ENCODE measurements at places on chromosomes 2 and 18.

DNA sequence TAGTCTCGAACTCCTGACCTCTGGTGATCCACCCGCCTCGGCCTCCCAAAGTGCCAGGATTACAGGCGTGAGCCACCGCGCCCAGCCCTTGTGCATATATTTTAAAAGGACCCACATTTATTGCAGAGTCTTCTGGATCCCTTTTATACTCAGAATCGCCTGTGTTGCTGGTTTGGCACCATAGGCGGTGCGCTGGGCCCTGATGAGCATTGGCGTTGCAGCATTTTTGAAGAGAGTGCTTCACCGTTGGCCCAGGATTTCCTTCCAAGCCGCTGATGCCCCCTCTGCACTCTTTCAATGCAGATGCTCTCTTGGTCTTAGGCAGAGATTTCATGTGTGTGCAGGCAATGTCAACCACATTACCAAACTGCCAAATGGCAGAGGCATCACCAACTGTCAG is 13.5 kb upstream of the TFCP2L1 start:
- DNase-seq = no peak

DNA sequence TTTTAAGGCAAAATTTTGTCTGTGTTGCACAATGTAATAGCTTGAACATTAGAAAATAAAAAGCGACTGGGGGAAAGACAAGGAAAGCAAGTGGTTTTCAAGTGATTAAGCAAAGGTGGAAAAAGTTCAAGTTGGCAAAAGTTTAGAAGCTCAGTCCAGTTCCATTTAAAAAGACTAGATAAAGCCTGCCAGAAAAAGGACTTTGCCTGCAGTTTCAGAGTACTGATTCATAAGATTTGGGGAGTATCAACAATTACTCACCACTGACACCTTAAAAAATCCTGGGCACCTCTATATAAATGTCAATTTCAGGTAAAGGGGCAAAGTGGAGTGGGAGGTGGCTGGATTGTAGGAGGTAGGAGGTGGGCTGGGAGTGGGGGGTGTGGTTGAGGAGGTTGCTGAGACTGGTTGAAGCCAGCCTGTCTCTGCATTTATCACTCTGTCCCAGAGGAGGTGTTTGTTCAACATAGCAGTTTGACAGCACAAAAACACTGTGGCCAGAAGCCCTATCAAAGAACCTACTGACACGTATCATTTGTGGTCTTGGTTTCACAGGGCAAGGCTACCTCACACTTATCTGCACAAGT is 14.6 kb downstream of the ZEB2 start:
- DNase-seq = no peak

GRCh38 chr2:54103454-54104314 is 11.7 kb upstream of the ACYP2 start:
- DNase-seq = peak; percentile 89

GRCh38 chr18:59616501-59616900 is 80.7 kb downstream of the CCBE1 start:
- peak; percentile 19 for DNase-seq

DNA sequence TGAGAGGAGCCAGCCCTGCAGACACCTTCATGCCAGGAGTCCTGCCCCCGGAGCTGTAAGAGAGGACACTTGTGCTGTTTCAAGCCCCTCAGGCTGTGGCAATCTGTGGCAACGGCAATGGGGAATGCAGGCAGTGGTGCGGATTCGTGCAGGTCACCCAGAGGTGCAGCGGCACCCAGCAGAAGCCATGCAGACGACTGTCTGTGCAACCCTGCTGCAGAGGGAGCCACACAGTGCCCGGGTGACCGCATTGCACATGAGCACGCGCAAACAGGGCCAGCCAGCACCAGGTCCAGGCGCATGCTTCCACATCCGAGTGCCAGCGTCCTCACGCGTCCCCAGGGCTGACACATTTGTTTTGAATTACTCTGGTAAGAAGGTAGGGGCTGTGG is 84.8 kb upstream of the GPC1 start:
- no peak for DNase-seq

DNA sequence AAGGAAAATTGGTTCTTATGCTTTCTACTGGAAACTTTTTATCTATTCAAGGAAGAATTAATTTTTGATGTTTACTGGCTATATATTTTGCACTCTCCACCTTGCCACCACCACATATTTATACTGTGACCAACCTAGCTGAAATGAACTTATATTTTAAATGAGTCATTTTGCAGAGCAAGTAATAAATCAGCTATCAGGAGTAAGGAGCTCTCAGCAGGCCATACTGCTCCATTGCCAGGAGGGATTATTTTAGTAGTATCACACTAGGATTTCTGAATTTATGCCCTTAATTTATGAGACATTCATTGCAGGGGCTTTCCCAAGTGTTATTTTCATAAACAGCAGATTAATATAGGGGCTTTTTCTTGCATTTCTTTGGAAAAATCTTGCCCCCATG is 125.8 kb upstream of the CYP1B1 start:
- DNase-seq = peak; percentile 43

GRCh38 chr2:209331291-209331844 is 92.5 kb upstream of the MAP2 start:
- peak; percentile 50 for DNase-seq

DNA sequence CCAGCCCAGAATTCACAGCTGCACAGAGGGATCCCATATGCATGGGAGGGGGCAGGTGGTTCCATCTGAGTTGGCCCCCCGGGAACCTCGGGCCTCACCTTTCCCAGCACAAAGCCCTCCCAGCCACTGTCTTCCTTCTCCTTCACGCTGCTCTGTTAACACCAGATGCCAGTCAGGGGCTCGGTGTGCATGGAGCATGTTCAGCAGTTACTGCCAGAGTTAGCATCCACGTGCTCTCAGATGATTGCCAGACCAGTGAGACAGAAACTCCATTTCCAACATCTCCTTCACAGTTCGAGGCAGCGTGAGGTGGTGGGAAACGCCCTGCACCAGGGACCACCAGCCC is 101.0 kb downstream of the PTGR3 start:
- no peak for DNase-seq

- no peak for DNase-seq
Measured at GRCh38 chr18:10207682-10208345, 246.6 kb upstream of the APCDD1 start.

GRCh38 chr2:160513120-160513519 is 19.5 kb upstream of the RBMS1 start:
- DNase-seq = no peak

- DNase-seq = peak; percentile 40
Measured at GRCh38 chr18:28984731-28985130, 807.8 kb upstream of the CDH2 start.

DNA sequence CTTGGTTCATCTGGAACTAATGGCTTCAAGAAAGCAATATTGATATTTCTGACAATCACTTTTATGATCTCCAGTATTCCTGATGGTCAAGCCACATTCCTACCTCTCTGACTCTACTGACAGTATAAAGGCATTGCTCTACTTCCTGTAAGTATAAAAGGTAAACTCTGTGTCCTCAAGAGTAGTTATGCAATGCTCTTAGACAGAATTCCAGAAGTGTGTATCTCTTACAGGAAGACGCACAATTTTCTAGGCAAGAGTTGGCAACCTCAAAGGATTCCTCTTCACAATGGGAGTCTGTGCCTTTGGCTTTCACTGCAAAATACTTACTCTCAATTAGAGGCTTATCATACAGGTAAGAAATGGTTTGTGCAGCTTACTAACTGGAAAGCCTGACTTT is 100.1 kb downstream of the THADA start:
- DNase-seq = no peak

GRCh38 chr18:8976606-8977005 is 125.9 kb upstream of the NDUFV2 start:
- no peak for DNase-seq

DNA sequence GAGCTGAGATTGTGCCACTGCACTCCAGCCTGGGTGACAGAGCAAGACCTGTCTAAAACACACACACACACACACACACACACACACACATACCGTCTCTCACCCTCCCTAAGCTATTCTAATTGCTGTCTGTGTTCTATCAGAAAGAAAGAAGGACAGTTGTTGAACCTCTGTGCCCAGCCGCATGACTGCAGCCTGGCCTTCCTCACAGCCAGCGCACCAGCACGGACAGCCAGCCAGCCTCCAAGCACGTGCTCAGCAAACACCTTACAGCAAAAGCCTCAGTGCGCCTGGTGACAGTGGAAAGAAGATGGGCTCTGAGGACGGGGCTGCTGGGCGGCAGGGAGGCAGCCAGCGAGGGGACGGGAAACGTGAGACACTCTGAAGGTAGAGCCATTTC is 58.0 kb downstream of the ZNF516 start:
- DNase-seq = no peak

DNA sequence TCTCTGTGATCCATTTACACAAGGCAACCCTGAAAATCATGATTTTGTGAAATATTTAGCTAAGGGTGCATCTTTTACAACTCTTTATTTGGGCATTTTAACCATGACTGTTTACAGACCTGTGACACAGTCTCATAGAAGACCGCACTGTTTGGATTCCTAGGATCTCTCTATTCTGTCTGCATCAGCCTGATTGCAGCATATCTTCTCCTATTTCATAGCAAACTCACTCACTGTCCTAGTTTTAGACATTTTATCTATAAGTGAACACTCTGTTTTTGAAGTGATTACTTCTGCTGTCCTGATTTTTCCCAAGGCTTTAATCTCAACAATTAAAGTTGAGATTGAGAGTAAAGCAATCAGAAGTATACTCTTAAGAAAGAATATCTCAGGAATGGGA is 56.2 kb downstream of the CAVIN2 start:
- DNase-seq = no peak

- DNase-seq = no peak
Measured at GRCh38 chr2:232308986-232309385, 69.6 kb upstream of the ALPP start.

GRCh38 chr18:6734726-6735430 is 5.4 kb downstream of the ARHGAP28 start:
- no peak for DNase-seq

- no peak for DNase-seq
Measured at GRCh38 chr2:107020392-107020791, 134.4 kb upstream of the ST6GAL2 start.

- peak; percentile 86 for DNase-seq
Measured at GRCh38 chr2:96869281-96869821, 529 bp downstream of the SEMA4C start.

DNA sequence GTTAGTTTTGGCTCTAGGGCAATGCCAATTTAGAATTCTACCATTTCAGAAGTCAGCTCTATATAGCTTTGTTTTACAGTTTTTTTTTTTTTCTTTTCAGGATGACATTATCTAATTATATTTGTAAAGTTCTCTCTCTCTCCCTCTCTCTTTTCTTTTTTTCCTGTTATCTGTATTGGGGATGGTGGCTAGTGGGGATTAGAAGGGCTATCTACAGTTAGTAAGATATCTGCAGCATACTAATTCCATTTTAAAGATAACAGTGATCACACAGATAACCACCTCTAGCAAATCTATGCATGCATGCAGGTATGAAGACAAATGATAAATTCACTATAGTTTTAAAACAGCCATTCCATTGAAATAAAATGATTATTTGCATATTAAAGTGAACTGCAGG is 438.9 kb downstream of the ERBB4 start:
- no peak for DNase-seq

DNA sequence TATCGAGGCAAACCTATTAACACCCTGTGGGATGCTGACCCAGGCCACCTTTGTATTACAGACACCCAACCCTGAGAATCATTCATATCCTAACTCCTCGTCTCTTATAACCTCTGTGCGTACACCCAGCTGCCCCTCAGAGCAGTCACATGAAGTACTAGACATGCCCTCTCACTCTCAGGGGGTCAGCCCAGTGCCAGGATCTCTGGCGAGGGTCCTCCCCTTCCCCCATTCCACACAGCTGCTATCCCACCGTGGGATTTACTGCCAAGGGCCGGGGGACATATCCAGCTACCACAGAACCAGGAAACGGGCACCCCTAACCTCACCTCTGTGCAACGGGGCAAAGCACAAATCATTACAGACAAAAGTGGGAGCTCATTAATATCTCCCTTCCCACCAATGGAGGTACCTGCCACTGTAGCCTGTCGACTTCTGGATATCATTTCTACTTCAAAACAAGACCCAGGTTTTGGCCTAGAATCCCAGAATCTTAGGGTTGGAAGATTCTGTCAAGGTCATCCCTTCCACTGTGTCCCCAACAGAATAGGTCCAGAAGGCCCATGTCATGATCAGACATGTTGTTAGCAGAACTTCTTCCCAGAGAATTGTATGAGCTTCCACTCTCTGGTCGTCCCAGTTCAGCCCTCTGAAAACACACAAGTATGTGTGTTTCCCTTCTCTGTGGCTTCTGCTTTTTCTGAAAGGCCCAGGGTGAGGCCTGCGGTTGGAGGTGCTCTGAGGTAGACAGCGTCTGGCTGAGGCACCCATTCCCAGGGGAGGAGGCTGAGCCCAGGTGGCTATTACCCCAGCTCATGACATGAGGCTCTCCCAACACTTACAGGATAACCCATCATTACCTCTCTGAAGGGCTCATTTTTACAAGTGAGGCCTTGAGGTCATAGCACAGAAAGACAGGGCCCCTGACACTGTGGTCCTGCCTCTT is 1.7 kb downstream of the TMBIM1 start:
- DNase-seq = no peak

DNA sequence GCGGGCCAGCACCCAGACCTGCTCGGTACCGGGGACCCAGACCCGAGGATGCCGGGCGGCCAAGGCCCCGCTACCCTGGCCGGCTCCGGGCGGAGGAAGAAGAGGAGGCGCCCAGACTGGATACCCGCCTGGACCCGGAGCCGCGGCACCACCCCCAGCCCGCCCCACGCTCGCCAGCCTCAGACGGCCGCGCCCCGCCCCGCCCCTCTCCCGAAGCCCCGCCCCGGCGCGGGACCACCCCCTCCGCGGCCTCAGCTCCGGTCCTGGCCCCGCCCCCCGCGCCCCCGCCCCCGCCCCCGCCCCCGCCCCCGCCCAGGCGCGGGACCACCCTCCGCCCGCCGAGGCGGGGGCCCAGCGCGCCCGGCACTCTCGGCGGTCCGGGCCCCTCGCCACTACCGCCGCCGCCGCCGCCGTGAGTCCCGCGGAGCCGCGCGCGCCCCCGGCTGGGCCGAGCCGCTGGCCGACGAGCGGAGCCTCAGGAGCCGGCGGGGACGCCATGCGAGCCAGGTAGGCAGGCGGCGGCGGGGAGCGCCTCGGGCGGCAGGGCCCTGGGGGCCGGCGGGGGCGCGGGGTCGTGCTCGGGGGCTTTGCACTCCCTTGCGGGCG is at the start of gene SH3BP4:
Gene SH3BP4, plus strand, starts transcription at position 354 of the 606 bp plus-strand sequence. CDS start 82,986 bp downstream, outside the sequence.
- peak; percentile 83 for DNase-seq

DNA sequence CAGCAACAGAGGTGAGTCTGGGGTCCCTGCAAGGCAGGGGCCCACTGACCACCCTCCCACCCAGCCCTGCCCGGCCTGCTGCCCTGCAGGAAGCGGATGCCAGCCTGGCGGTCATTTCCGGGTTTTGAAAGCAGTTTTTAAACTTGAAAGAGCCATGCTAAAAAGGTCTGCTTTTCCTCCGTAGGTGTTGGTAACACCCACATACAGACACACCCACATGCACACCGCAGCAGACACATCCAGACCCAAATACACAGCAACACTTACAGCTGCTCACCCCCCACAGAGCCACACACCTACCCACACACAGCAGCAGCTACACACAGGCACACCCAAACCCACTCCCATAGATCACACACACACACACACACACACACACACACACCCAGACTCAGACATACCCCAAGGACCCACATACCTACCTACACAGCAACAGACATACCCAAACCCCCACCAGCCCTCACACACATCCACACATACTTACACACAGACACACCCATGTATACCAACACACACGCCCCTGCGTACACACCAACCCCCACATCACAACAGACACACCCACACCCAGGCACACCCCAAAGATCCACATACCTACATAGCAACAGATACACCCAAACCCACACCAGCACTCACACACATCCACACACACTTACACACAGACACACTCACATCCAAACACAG is 7.6 kb downstream of the ZFP36L2 start:
- DNase-seq = peak; percentile 35

- no peak for DNase-seq
Measured at GRCh38 chr18:76252880-76253279, 242.2 kb downstream of the ZNF516 start.
